Dermis blood vessel endothelial cell (primary cell): ENCODE measurements at places on chromosomes 4 and X. TPM values are rescaled to one million over a fixed set of nuclear protein-coding genes. Genes with fewer than 3 reads are reported as not detected.

Gene APLN
- total RNA-seq, result 58.9 and 124 TPM in 2 replicates

Gene TMEM271
- total RNA-seq, result not detected in 2 replicates

DNA sequence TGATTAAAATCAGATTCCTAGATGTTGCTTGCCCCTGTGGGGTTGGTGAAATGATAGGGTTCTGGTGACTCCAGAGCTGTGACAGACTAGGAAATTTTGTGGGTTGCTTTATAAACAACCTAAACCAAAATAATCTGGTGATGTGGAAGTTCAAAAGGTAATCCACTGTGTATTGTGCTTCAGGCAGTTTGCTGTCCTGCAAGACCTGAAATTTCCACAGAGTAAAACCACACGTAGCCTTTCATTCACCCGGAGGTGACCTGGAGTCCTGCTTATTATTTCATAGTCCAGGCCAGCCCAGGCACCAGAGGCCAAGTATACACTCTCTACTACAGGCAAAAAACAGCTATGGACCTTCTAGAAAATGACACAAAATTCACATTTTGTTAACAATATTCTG is 114.6 kb upstream of the CBR4 start:
- no peak for DNase-seq

- no peak for DNase-seq
Measured at GRCh38 chr4:81498046-81498445, 26.3 kb upstream of the RASGEF1B start.
